ENCODE measurements at places on chromosomes 3 and 15. TPM values are rescaled to one million over a fixed set of nuclear protein-coding genes. Genes with fewer than 3 reads are reported as not detected.

Gene IGSF11
- total RNA-seq, result under 0.01 TPM

Gene GHSR
- not detected for total RNA-seq

Gene BNC1
- total RNA-seq, result 0.13 TPM

Gene ACOX2
- total RNA-seq, result 25.6 TPM

Gene CTXND1
- not detected for total RNA-seq

Gene PP2D1
- not detected for total RNA-seq

Gene SST
- total RNA-seq, result not detected

Gene SELENOT
- total RNA-seq, result 145 TPM

Gene OCA2
- total RNA-seq, result under 0.01 TPM

Gene CXCR6
- not detected for total RNA-seq

Gene MESP2
- total RNA-seq, result 0.25 TPM

Gene LRRC2
- 0.13 TPM for total RNA-seq

Gene CPB1
- total RNA-seq, result not detected

Gene SEMA3G
- total RNA-seq, result under 0.01 TPM

Gene SPESP1
- 2.4 TPM for total RNA-seq

Gene DLEC1
- 0.26 TPM for total RNA-seq

Gene RETNLB
- not detected for total RNA-seq

Gene SLC38A3
- total RNA-seq, result not detected

Gene HCN4
- total RNA-seq, result not detected

Gene FAM107A
- total RNA-seq, result 0.99 TPM

Gene CCR8
- total RNA-seq, result not detected

Gene SPATA12
- total RNA-seq, result under 0.01 TPM

Gene NOX5
- total RNA-seq, result 0.13 TPM

Gene CIDEC
- total RNA-seq, result not detected

Gene CSTA
- 0.66 TPM for total RNA-seq

Gene ALS2CL
- total RNA-seq, result 3.2 TPM

Gene LRRC34
- total RNA-seq, result 3.4 TPM

Gene RAB43
- total RNA-seq, result 11.8 TPM

Measured in aortic smooth muscle cell (primary cell).